NCI-H1930 (cell line): ENCODE measurements at places on chromosomes 6 and 20.

DNA sequence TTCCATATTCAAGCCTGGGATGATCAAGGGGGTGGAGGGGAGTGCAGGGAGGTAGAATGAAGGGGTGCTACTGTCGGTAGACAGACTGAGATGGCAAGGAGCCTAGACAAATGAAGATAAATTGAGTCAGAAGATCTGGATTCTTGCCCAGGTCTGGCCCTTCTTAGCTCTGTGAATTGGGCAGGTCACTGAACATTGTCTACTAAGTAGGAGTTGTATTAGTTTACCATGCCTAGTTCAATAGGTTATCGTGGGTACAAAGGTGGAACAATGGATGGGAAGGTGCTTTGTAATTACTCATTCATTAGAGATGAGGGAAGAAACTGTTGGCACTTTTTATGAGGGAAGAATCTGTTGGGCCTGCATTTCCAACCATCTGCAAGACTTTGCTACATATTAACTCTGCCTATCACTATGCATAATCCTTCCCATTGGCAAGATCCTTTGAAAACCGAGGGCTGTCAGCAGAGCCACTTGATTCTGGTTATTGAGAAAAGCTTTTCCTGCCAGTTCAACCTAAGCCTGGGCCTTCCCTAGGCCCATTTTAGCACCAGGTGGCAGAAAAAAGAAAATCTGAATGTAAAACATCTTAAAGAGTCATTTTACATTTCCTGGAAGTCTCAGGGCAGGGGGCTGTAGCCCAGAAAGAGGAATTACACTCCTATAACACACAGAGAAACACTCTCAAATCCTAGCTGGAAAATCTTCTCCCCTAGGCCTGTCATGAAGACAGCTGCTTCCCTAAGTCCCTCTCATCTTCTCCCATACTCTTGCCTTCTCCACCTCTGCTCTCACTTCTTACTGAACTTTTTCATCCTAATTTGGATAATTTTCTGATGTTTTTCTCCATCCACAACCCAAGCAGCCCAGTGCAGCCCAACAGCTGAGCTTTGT, 103.5 kb downstream of the CD24 start:
- DNase-seq, result no peak

- no peak for DNase-seq
Measured at GRCh38 chr6:1599469-1599868, 10.2 kb upstream of the FOXC1 start.

GRCh38 chr6:61585504-61585903, 700.5 kb downstream of the KHDRBS2 start:
- DNase-seq, result no peak

DNA sequence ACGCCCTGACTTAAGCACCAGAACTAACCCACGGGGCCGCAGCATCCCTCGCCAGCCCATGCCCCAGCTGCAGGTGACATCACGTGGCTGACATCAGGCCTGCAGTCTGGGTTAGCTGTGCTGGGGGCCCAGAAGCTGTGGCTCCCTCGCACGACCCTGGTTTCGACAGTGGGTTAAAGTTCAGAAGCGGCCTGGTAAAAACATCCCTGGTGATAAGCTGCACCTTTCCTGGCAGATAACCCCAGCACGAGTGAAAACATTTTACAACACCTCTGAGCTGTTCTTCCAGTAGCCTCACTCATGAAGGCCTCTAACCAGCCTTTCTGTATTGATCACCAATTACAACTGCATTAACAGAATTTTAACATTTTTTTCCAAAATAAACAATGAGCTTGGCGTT, 136.4 kb upstream of the RREB1 start:
- no peak for DNase-seq

DNA sequence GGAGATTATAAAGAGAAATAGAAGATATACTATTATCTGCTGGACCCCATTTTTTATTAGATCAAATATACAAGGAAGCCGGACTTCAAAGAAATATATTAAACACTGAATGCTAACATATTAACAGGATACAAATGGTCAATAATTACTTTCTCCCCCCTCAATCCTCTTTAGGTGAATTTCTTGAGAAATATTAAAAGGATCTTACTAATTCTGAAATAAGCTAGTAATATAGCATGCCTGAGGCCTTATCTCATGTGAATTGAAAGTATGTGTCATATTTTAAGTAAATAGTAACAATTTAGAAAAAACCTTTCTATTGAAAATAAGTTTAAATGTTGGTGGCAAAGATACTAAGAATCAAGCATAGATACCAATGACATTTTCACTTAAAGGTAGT, 954.7 kb upstream of the MAN1A1 start:
- no peak for DNase-seq

GRCh38 chr20:37277253-37277593, 12.2 kb upstream of the MANBAL start:
- no peak for DNase-seq

DNA sequence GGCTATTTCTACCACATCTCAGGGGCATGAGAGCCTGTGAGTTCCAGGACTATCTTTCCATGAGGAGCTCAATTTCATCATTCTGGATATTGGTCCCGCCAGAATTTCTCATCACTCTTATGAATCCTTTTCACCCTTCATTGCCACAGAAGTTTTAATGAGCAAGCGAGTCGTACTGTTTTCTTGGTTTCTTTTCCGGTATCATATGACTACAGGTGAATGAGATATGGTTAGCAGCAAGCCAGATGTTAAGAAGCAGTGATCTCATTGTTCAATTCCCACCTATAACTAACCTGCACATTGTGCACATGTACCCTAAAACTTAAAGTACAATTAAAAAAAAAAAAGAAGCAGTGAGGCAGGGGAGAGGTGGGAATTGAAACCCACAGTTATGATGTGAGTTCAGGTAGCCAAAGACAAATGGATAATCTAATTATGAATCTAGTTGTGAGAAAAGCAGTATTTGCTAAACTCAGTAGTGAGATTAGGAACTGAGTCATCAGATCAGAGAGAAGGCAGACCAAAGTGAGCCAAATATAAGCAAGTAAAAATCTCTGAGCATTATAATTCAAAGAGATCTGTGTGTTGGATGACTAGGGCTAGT, 78.0 kb upstream of the ELOVL5 start:
- no peak for DNase-seq

- DNase-seq, result no peak
Measured at GRCh38 chr6:11096109-11096508, 2.5 kb downstream of the SMIM13 start.

GRCh38 chr6:92945799-92946198, 473.6 kb downstream of the EPHA7 start:
- no peak for DNase-seq
